ENCODE measurements at places on chromosomes 7 and 10.

GRCh38 chr7:23254051-23254681 is 7.6 kb downstream of the GPNMB start:
- no peak for DNase-seq

DNA sequence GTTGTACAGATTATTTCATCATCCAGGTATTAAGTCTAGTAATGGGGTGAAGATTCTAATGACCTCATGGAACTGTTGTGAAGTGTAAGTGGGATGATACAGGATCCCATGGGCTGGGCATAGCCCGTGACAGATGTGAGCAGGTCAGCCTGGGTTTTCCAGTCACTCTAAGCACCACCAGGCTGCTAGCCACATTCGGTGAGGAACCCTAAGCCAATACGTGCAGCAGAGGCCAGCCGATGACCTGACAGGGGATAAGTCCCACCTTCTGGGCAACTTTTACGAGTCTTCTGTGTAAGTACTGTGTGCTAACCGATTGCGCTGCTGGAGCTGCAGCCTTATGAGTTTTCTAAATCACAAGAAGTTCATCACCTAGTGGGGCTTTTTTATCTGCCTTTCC is 7.3 kb downstream of the ZNF503 start:
- DNase-seq: no peak

DNA sequence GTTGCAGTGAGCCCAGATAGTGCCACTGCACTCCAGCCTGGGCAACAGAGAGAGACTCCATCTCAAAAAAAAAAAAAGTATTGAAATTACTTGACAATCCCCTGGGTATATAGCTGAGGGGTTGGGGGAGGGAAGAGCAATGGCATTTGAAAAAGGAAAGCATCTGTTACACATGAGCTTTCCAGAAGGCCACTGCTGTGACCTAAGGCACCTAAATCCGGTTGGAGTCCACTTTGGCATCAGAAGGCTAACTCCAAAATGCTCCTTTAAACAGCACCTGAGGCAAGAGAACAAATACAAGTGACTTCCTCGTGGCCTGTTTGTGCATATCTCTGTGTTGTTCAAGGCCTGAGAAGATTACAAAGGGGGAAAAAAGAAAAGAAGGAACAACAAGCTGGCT is 74.8 kb upstream of the PALS2 start:
- no peak for DNase-seq

GRCh38 chr10:19325581-19325980 is 277.0 kb downstream of the MALRD1 start:
- DNase-seq: no peak

GRCh38 chr10:7423521-7423920 is 12.7 kb upstream of the SFMBT2 start:
- DNase-seq: peak; percentile 46

DNA sequence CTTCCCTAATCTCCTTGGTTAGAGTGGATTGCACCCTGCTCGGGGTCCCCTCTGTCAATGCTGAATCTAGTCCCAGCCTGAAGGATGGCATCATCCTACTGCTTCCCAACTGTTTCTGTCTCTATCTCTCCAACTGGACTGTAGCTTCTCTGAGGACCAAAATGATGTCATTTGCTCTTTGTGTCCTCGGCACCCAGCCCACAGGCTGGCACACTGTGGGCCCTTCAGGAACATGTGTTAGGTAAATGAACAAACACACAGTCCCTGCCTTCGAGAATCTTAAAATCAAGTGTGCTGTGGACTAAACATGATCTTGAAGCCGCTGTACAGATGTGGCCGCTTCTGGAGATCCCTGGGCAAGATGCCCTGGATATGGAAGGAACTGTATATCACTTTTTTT is 5.0 kb upstream of the CDH23 start:
- DNase-seq: peak; percentile 5

- DNase-seq: no peak
Measured at GRCh38 chr7:116380025-116380424, 119.5 kb upstream of the CAV2 start.

GRCh38 chr10:49752584-49752983 is 9.5 kb downstream of the OGDHL start:
- DNase-seq: no peak

DNA sequence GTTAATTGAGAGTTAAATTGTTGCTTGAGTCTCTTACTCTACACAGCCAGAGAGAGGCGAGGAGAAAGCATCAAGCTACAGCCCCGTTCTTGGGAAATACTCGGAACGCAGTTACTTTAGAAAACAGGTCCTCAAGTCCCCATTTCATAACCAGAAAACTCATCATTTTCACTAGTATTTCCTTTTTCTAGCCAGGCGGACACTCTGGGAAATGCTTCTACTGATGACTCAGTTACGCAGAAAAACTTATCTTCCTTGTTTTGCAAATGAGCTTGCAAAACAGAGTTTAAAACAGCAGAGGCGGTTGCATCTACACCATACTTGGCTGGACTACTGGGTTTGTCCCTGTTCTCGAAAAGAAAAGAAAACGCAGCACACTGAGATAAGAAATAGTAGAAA is 111.4 kb upstream of the FGFR2 start:
- DNase-seq: no peak

DNA sequence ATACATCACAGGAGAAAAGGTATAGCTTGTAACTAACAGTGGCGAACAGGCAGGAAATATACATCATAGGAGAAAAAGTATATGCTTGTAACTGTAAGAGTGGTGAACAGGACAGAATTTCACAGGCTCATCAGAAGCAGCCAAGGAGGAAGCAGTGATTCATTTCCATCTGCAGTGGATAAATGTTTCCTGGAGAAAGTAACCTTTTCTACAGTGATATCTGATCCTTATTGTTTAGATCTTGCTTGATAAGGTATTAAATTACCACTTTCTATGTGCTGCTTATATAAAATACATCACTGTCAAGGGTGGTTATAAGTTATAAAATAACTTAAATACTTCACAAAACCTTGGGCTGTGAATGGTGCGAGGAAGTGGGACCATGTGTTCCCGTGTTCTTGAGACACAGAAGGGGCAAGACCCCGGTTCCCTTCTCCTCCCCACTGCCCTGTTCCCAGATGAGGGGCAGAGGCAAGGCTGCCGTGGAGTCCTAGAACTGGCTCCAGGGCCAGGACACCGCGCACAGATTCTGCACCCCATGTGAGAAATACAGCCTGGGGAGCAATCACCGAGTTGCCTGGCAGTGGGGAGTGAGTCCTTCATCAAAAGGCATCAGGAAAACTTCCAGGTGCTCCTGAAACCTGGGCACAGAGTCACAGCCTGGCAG is 135.2 kb downstream of the DIP2C start:
- no peak for DNase-seq

GRCh38 chr10:101238732-101239105 is 9.5 kb upstream of the LBX1 start:
- no peak for DNase-seq

- no peak for DNase-seq
Measured at GRCh38 chr7:128941946-128942526, 4.3 kb downstream of the IRF5 start.

GRCh38 chr7:97005183-97006054 is at the start of gene DLX6:
Gene DLX6 (plus strand): TSS chr7:97005553. CDS start chr7:97005978, 425 bp downstream.
- DNase-seq: peak; percentile 95

GRCh38 chr7:121083790-121084251 is 95.3 kb downstream of the CPED1 start:
- no peak for DNase-seq

- peak; percentile 34 for DNase-seq
Measured at GRCh38 chr7:129698516-129699418, 87.2 kb downstream of the NRF1 start.

DNA sequence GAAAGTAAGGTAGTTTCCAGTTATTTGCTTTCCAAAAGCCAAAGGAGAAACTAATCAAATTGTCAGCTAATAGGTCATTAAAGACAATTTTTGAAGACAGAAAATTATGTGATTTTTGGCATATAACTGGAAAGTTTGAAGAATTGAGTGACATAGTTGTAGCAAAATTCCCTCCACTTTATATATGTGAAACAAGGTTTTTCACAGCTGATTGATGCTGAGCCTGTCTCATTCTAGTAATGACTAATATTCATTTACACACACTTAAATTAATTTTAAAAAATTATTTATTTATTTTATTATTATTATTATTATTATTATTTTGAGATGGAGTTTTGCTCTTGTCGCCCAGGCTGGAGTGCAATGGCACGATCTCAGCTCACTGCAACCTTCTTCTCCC is 16.3 kb upstream of the SIRT1 start:
- no peak for DNase-seq

- no peak for DNase-seq
Measured at GRCh38 chr7:94451187-94451586, 56.5 kb downstream of the COL1A2 start.

- no peak for DNase-seq
Measured at GRCh38 chr10:31314256-31315150, 4.5 kb upstream of the ZEB1 start.

GRCh38 chr10:22285130-22285529 is 31.1 kb upstream of the COMMD3 start:
- no peak for DNase-seq

GRCh38 chr10:13844651-13845050 is 257.9 kb downstream of the PRPF18 start:
- DNase-seq: no peak

DNA sequence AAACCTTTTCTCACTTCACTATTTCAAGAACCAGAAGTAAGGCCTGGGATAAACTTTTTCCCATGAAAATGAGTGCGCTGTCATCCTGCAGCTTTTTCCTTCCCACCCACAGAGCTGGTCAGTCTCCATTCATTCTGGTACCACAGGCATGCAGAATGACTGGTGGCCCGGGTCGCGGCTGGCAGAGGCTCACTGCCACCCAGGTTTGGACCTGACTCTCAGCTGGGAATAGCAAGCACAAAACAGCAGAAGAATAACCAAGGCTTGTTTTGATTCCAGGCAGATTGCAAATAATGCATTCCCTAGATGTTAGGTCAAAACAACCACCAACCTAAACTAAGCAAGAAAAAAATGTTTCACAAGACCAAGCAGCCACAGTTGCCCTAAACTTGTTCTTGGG is 190.5 kb upstream of the NRP1 start:
- no peak for DNase-seq

GRCh38 chr10:95758351-95759025 is 2.5 kb downstream of the ENTPD1 start:
- no peak for DNase-seq

DNA sequence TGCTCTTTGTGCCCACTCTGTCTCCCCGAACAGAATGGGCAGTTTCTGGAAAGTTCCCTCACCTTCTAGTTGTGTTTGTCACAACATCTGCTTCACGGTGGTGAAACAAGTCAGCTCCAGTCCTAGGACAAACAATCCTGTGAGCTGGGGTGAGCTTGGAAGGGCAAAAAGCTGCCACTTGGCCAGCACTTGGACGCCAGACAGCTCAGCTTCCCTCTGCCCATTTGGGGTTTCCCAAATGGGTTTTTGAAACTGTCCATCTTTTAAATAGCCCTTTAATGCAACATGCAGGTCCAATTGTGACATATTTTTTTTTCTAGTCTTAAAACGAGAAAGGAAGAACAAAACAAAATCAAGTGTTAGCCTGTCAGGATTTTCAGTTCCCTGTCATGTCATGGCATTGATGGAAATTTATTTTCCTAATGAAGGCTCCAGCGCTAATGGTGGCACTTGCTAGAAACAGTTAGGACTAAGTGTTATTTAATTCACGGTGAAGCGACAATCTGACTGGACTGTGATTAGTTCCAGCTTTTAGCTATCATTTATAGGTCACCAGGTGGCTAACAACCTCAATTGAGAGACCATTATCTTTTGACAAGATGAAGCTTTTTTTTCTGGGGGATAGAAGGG is 181.7 kb downstream of the MYOF start:
- DNase-seq: no peak

DNA sequence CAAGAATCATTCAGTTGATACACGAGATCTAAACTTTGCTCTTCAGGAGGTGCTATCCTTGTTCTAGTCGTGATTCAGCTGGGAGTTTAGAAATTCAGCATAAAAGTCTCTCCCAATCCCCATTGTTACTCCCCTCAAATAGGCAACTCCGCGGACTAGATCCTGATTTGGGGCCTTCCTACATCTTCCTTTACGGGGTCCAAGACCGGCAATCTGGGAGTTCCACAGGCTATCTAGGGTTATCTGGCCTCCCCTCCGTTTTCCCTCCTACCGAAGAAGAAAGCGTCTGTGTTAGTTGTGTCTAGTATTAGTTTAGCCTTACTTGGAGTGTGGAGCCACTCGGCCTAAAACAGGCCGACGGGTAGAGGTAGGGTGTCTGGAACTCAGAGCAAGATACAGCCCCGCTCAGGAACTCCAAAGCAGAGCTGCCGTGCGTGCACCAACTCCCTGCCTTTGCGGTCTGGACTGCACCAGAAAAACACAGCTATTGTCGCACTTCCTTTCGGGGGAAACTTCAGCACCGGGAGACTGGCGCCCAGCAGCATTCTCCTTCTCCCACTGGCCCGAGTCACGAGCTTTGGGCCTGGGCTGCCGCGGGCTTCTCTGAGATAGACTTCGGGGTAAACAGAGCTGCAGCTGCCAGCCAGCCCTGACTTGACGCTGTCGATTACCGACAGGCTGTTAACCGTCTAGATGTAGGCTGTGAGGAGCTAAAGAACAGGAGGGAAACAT is 1.5 kb upstream of the DLX5 start:
- DNase-seq: no peak

DNA sequence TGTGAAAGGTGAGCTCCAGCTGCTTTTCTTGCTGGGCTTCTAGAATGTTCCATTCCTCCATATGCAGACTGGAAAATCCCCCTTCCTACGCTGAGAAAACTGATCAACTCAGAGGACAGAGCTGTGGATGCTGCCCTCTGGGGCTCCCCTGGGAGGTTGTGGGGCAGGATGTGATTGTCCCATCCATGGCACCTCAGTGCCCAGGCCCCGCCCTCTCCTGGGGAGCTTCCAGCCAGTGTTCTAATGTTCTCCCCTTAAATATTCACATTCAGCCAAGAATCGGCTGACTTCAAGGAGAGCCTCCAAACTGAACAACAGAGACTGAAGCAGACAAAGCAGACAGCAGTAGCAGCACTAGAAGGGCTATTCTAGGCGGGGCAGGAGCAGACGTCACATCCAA is 55.0 kb downstream of the RAMP3 start:
- peak; percentile 17 for DNase-seq

- DNase-seq: no peak
Measured at GRCh38 chr10:59279991-59280505, 82.3 kb downstream of the FAM13C start.

DNA sequence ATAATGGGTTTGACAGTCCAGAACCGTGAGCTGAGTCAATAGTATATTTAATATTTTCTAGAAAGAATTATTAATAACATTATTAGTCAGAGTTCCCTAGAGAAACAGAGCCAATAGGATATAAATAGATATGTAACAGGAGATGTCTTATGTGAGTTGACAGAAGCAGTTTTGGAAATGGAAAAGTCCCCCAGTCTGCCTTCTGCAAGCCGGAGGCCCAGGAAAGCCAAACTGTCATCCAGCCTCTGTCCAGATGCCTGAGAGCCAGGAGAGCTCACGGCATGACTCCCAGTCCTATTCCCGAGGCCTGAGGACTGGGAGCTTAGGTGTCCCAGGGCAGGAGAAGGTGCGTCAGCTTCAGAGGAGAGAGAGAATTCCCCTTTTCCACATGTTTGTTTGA is 286.4 kb upstream of the ADARB2 start:
- DNase-seq: no peak

DNA sequence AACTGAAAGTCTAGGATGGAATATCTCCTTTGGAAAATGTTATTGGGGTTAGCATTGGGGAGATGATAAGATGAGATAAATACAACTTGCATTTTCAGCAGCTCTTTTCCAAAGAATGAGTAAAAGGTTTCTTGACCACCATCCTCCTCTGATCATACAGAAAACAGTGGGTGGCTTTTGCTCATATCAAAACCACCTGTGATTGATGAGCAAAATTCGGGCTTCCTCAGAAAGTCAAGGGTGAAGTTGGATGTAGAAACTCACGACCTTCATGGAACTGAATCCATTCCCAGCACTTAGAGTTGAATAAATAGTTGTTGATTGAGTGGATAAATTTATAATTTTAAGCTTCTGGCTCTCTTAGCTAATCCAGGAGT is 158.4 kb downstream of the DNAJB6 start:
- DNase-seq: no peak

Data from H9 (cell line).